ENCODE measurements at places on chromosomes 2 and 18.

GRCh38 chr2:125901278-125901677 is 754.7 kb upstream of the GYPC start:
- DNase-seq: no peak

GRCh38 chr2:230987137-230988020 is 8.5 kb upstream of the SPATA3 start:
- DNase-seq: no peak

GRCh38 chr2:127081826-127082633 is 24.9 kb downstream of the BIN1 start:
- no peak for DNase-seq

DNA sequence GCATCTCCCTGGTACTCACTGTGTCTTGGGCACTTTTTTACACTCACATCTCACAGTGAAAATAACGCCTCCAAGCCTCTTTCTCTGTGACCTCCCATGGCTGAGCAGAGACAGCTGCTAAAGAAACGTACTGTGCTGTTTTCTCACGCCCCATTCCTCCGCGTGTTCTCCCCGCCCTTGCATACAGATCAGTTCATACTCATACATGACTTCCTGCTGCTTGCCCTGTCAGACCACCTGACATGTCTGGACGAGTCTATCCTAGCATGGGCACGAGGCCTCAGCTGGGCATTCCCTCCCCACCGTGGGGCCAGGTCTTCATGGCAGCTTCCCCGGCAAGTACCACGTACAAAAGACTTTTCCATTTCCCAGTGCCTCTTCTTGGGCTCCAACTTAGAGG is 21.2 kb upstream of the IL1A start:
- DNase-seq: no peak

DNA sequence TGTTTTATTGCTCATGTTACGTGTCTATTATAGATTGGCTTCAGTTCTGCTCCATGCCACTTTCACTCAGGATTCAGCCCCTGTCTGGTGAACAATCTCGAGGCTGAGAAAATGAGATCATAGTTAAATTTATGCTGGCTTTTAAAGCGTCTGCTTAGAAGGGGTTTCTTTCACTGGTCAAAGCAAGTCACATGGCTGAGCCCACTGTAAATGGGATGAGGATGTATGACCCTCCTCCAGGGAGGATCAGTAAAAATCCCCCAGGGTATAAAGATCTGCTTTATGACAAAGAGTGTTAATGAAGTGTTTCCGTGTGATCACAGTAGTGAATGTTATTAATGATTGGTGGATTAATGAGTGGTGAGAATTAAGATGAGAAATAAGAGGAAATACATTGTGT is 6.2 kb upstream of the PLCL1 start:
- DNase-seq: no peak

GRCh38 chr2:219719521-219719920 is 92.1 kb downstream of the SLC4A3 start:
- DNase-seq: no peak

DNA sequence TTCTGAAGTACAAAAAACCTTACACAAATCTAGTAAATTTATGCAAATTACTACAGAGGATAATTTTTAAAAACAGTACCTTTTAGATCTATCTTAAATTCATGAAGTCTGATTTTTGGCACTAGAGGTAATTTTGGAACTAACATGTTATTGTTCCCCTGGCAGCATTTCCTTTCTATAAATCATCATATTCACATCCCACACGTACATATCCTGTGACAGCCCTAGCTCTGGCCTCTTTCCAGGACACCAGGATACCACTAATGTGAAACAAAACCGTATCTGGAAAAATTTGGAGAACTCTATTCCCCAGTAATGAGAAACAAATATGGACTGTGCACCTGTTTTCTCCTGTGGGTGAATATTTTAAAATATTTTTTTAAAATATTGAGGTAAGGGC is 14.0 kb upstream of the BIRC6 start:
- DNase-seq: peak; percentile 81

- DNase-seq: no peak
These were observed 3.3 kb upstream of the NAPG start for GRCh38 chr18:10522574-10522973.

- DNase-seq: no peak
These were observed 22.1 kb downstream of the ABHD3 start for GRCh38 chr18:21682371-21683051.

- no peak for DNase-seq
These were observed 33.3 kb downstream of the DOCK10 start for GRCh38 chr2:225008935-225009334.

GRCh38 chr2:15889442-15890123 is 50.8 kb upstream of the MYCN start:
- no peak for DNase-seq

DNA sequence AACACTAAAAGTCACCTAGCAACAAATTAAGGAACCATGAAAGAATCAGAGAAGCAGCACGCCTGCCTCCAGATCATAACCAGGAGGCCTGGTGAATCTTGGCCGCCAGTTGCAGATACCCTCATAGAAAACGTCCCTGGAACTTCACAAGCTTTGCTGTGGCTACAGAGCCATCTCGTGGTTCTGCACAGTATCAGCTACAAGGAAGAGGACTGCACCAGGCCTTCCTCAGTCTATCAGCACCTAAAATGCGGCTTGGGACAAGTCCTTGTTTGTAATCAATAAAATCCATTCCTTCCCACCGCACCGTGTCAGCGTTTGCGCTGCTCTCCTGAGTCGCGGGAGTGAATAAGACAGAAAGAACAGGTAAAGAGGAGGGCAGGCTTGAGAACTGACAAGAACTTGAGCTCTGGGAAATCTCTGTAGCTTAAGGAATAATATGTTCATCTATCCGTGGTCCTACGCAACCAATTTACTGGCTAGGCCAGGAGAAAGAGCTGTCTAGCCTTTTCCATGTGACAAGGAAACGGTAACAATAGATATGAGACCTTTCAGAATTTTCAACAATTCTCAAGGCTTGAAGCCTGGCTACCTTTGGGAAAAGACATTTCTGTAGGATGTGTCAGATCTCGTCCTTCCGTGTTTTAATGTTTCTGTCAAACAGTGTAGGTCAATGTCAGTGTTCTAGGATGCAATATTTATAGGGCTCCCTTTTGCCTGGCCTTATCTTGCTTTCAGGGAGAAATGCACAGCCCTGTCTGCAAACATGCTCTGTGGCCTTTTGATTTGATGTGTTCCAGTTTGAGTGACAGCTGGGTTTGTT is 128.5 kb upstream of the RAB12 start:
- peak; percentile 27 for DNase-seq

- DNase-seq: no peak
These were observed 93.9 kb downstream of the ACVR1 start for GRCh38 chr2:157782057-157782845.

GRCh38 chr2:60499651-60500265 is 53.7 kb downstream of the BCL11A start:
- DNase-seq: no peak

- no peak for DNase-seq
These were observed 120.1 kb upstream of the SLC1A4 start for GRCh38 chr2:64869126-64869525.

DNA sequence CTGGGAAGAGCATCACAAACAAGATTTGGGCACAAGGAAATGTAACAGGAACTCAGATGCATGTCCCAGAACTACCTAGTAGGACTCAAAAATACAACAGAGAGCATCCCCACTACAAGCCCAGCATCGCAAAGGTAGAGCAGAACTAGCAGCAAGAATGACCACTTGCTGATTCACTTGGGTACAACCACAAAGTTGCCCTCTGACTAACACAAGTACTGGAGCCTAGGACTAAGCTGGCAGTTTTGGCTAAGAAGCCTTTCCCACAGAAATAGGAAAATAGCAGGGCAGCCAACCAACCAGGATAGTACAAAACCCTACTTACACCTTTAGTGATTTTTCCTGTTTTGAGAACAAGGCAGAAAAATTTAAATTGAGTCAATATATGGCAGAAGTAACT is 193.8 kb downstream of the PAX3 start:
- no peak for DNase-seq

GRCh38 chr2:121650315-121650930 is 1.2 kb upstream of the CLASP1 start:
- DNase-seq: no peak

GRCh38 chr2:26430826-26431225 is 29.1 kb downstream of the DRC1 start:
- no peak for DNase-seq

- DNase-seq: no peak
These were observed 11.8 kb downstream of the PLEKHM3 start for GRCh38 chr2:208013285-208014178.

GRCh38 chr2:238103465-238104225 is 3.5 kb downstream of the ESPNL start:
- no peak for DNase-seq

GRCh38 chr2:221137385-221137784 is 434.7 kb downstream of the EPHA4 start:
- no peak for DNase-seq

DNA sequence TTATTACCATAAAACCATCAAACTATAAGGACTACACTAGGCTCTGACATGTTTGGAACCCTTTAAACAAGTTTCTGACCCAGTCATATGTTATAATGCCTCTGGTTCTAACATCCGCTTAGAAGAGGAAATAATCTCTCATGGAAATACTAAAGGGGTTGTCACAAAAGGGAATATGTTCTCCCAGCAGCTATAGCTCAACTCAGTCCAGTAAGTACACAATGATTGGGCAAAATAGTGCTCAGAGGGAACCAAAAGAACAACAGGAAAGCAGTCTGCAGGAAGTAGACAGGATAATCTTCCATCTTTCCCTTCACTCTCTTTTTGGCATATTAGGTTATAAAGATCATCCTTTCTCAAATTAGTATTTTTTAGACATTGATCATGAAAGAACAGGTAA is 4.3 kb downstream of the SRBD1 start:
- DNase-seq: no peak
